ENCODE measurements at places on chromosomes 3 and 15.

DNA sequence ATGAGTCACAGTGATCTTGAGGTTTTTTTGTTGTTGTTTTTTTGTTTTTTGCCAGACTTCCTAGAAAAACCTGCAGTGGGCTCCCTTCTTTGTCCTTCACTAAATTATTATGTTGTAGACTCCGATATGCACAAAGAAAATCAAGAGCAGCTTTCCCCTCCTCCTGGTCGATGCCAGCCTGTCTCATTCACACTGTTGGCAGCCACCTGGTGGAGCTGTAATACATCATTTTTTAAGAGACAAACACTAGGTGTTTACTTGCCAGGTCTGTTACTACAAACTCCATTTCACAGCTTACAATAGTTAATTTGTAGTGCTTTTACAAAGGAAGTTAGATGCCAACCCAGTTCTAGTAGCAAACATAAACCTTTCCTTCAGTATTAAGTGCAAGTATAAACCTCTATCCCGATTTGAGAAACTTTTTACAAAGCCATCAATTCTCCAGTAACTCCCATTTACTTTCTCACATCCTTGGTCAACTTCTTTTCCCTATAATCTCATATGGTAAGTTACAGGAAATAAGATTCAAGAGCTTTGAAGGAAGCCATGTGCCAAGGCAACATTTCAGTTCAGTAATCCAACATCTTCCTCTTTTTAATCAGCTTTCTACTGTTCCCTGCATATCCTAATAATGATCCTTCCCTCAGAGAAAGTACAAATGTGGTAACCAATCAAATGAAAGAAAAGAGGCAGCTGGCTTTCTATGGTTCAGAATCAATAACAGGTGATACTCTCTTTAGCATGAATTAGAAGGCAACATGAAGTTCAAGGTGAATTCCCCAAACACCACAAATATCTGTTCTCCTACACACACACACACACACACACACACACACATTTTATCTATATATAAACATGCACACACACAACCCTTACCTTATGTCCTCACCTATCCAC lies 14.0 kb downstream of the AAGAB start:
- peak; percentile 24 for DNase-seq

DNA sequence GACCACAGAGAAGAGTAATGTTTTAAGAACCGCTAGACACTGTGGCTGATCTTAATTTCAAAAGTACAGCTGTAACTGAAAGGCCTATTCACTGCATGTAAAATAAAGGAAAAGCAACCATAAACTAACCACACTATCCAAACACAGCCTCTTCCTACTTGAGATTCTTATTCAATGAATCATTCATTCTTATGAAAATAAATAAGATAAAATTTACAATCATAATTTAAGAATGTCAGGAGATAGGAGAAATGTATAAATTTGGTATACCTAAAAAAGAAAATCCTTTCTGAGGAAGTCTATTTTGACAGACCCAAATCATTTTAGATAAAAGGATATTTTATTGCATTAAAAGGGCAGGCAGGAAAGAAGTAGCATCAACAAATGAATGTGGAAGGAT lies 533.5 kb upstream of the ZNF385D start:
- DNase-seq, result no peak

DNA sequence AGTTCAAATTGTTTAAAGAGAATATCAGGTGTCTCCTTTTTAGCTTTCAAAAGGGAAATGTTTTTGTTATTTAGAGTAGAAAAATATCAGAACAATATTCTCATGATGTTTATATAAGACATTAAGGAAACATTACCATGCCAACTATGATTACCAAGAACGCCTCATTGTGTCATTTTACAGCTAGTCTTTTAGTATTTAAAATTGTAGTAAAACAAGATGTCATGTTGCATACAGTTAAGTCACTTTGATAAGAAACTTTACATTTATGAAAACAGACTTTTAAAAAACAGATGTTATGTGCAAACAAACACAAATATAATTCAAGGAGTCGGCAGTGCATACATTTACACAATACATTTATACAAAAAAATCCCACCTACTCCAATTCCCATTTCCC lies 4.4 kb downstream of the PLSCR4 start:
- no peak for DNase-seq

GRCh38 chr3:170003881-170004356 lies 33.9 kb upstream of the GPR160 start:
- no peak for DNase-seq

DNA sequence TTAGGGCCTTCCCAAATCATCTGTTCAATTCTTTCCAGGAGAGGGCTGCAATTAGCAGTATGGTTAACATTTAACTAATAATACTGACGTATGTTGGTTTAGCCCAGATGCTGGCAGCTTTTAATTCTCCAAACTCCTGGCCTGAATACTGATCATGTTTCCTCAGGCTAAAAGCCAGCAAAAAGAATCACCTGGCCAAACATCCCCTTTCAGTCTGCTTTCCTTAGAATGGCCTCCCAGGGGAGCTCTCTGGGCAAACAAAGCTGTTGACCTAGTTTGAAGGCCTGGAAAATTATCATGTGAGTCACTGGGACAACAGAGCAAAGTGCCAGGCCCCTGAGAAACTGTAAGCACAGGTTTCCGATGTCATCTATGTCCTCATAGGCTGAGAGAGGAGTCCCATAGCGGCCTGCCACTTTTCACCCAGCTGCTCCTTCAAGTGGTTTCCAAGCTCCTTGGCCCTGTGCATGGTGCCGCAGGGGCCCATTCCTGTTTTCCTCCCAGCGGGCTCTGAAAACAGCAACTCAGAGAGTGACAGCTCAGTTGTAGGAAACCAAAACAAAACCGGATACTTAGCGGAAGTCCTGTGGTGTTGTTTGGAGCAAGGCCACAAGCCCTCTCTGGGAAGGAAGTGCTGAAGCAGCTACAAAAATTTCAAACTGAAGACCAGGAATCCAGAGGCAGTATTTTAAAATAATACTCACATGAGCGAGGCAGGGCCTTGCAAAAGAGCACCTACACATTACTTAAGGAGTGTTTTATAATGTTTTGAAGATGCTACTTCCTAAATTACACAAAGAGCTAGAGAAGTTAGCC lies 36.5 kb upstream of the RAB11A start:
- DNase-seq, result peak; percentile 58

GRCh38 chr3:197511130-197511529 lies 44.6 kb downstream of the BDH1 start:
- DNase-seq, result no peak

- no peak for DNase-seq
Measured at GRCh38 chr3:148750296-148750695, 52.6 kb downstream of the AGTR1 start.
